ENCODE measurements at places on chromosomes 2 and 18. TPM values are rescaled to one million over a fixed set of nuclear protein-coding genes. Genes with fewer than 3 reads are reported as not detected.

DNA sequence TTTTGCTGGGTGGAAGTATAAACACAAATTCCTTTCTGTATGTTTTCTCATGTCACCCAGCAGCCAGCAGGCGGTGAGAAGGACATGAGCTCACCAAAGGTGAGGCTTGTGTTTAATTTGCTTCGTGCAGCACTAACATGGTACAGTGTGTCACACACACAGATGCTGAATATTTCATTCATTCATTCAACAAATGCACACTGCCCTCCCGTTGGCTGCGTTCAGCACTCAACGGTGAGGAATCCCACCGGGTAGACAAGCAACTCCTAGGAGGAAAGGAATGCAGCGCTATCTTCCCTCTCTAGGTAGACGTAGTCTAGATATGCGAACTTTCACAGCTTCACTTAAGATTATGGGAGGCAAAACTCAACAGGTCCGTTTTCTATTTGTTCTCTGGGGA is 85.1 kb downstream of the LONRF2 start:
- no peak for DNase-seq

- no peak for DNase-seq
Measured at GRCh38 chr2:240397924-240398645, 37.4 kb upstream of the GPC1 start.

Gene CXCR1
- polyA plus RNA-seq: not detected

- DNase-seq: no peak
Measured at GRCh38 chr2:74206180-74206688, 7.8 kb downstream of the MTHFD2 start.

DNA sequence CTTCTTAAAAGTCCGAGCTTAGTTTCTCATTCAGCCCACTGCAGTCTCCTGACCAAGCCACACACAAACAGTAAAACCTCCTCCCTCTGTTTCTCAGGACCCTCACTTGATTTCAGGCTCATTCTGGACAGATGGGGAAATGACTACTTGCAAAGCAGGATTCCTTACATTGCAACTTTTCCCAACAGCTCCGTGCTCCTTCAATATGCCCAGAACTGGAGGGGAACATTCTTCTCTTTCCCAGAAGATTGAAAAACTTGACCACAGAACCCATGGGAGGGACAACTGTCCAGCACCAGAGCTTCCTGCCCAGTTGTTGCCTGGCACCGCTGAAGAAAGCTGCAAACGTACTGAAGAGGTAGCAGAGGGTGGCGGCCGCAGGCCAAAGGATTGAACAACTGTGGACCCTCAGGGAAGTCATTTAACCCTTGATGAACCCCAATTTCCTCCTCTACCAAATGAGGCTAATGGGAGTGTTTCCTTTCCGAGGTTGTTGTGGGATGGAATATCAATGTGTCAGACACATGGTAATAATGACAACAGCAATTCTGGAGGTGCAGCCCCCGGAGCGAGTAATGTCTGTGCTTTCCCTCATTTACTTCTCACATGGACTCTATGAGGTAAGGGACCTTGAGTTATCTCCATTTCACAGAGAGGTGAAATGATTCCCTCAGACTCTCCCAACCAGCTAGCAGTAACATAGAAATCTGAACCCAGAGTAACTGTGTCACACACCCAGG is 25.0 kb downstream of the BCL11A start:
- DNase-seq: no peak

Gene RBBP8
- polyA plus RNA-seq: 9.6 TPM

DNA sequence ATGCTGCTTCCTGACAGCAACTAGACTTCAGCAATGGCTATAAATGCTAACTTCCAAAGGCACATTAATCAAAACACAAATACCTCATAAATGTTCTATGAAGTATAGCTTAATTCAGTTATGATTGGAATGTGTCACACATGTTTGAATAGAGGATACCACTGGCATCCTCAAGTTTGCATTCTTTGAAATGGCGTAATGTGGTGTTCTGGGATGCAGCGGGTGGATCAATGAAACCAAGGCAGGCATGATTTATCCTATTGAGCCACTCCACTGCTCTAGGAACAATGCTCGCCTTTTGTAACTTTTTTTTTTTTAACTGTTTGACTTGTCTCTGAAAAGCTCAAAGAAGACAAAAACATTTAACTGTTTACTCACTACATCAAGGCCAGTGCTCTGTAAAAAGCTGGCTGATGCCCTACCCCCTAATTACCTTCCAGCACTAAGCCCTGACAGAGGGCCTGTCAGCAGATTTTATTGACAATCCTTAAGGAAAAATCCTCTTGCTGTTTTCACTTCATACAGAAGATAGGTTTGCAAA is 278.8 kb upstream of the SESTD1 start:
- DNase-seq: no peak

Gene DAPL1
- not detected for polyA plus RNA-seq

GRCh38 chr2:75503048-75503607 is 57.6 kb downstream of the EVA1A start:
- no peak for DNase-seq

GRCh38 chr18:11757084-11757590 is 68.1 kb downstream of the GNAL start:
- DNase-seq: no peak

Gene ALKAL2
- polyA plus RNA-seq: not detected

GRCh38 chr2:195560209-195560895 is 96.7 kb upstream of the SLC39A10 start:
- no peak for DNase-seq

DNA sequence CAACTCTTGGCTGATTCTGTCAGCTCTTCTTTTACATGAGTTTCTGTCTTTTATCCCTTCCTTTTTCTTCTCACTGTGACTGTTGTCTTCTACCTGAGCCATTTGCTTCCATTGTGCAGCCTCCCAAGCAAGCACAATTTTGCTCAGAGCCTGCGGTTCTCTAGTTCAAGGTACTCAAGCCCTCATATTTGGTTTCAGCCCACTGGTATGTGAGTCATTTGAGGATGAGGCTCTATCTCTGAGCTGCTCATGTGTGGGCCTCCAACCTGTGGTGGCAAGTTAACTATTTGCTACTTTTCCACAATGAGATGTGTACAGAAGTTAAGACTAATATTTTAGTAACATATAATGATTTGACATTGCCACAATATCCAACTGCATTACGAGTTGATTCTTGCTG is 183.0 kb downstream of the PHLPP1 start:
- DNase-seq: no peak

- DNase-seq: no peak
Measured at GRCh38 chr2:39494784-39495251, 57.7 kb upstream of the MAP4K3 start.

- no peak for DNase-seq
Measured at GRCh38 chr2:144180131-144180530, 339.8 kb downstream of the ZEB2 start.

Gene TUBA3E
- not detected for polyA plus RNA-seq
